Right renal pelvis (tissue), 4 donors: ENCODE measurements at places on chromosomes 2 and 18.

DNA sequence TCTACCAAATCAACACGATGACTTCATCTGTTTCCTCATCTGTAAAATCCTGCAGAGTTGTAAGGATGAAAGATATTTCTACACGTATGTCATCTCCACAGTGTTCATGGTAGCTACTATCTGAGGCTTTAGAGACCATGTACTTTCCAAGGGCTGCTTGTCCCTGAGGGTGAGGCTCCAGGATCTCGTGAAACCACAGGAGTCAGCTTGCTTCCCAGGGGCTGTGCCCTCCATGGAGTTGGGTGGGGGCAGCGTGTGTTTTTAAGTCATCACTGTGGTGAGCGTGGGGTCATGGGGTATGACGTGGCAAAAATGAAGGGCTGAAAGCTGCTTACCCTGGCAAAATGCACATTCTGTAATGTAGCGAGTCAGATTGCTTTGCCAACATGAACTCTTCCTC is 81.6 kb downstream of the ASAP2 start:
- no peak for DNase-seq

DNA sequence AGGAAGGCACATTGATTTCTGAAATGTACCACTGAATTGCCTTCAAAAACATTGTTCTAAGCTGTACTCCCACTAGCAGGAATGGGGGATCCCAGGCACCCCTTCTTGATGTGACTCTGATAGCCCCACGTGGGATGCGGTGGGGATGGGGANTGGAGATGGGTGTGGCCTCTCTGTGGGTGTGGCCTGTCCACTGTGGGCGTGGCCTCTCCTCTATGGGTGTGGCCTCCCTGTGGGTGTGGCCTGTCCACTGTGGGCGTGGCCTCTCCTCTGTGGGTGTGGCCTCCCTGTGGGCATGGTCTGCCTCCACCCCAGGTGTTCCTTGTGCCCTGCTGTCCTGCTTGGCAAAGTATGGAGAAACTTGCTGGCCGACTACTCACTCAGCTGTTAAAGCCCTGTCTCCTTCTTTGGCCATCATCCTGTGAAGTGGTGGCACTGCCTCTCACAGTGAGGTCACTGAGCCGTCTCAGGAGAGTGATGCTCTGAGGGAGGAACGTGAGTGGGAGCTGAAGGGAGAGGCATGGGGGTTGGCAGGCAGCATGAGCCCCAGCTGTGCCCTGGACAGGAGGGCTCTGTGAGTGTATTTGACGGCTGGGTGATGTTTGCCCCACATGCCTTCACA is 6.7 kb upstream of the PARD6G start:
- no peak for DNase-seq

GRCh38 chr2:235692671-235693171 is 198.9 kb downstream of the AGAP1 start:
- DNase-seq: no peak

DNA sequence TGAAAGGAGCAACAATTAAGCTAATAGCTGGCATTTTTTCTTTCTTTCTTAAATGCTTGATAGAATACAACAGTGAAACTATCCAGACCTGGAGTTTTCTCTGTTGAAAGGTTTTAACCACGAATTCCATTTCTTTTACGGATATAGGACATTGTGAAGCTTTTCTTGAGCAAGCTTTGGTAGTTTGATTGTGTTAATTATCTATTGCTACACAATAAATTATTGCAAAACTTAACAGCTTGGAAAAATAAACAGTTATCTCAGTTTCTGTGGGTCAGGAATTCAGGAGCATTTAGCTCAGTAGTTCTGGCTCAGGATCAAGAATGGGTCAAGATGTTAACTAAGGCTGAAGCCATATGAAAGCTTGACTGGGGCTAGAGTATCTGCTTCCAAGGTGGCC is 11.7 kb downstream of the PHOSPHO2 start:
- DNase-seq: no peak

DNA sequence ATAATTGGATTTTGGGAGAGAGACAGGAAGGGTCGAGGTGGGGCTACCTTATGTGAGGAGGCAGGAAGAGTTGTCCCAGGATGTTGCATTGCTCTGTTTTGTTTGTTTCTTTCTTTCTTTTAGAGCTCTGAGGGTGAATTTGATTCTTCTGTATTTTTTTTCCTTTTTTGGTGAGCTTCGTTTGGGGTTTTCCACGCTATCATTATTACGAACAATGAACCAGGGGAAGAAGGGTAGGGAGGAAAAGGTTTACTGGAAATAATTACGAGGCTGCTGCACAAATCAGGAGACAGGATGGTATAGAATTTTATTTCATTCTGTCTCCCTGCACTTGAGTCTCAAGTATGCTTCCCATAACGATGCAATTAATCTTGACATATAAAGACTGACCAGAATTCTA is 51.4 kb upstream of the ZNF516 start:
- DNase-seq: no peak

DNA sequence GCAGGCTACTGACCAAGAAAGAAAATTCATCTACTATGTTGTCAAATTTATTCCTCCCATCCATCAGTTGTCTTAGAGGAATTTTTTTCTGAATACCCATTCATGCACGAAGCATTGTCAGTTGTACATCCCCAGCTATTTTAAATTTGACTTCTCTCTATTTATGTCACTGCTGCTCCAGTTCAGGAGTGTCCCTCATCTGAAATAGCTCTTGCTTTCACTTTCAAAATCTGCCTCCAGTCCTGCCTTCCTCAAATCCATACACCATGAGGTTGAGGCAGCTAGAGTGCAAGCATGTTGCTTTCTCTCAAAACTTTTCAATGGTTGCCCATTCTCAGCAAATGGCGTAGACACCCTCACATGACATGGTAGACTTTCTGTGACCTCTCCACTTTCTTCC is 335.4 kb upstream of the CDH2 start:
- no peak for DNase-seq

DNA sequence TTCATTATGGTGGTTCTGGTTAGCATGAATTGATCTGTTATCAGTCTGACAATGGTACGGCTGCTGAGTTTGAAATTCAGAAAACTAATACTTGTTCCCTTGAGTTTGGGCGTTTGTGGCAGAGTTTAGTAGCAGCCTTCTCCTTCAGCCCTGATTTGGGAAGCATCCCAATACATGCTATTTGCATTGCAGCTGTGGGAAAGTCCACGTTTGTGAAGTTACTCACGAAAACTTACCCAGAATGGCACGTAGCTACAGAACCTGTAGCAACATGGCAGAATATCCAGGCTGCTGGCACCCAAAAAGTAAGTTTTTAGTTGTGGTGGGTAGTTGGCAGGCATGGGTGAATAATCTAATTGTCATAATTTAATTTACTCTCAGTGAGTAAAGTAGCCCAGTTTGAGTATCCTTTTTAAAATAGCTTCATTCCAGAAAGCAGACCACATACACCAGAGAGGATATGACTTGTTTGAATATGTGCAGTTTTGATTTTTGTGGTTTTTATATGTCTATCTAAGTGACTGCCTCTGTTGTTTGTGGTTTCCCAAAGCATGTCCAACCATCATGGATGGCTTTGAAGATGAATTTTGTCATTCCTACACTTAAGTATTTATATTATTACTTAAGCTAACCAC is 12.2 kb downstream of the DGUOK start:
- no peak for DNase-seq

DNA sequence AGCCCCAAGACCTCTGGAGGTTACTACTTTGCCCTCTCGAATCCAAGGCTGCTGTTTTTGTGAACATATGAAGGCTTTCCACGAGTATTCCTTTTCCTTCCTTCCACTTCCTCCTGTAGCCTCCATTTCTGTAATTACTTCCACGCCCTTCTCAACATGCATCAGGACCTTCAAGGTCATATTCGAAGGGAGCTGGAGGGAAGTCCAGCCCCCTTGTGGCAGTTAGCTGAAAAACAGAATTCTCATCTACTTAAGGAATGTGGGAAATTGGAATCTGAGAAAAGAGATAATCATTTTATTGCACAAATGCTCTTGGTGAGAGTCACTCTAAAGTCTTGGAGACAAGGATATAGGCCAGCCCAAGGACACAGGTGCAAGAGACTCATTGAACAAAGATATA is 1000.2 kb downstream of the TDRD15 start:
- no peak for DNase-seq

DNA sequence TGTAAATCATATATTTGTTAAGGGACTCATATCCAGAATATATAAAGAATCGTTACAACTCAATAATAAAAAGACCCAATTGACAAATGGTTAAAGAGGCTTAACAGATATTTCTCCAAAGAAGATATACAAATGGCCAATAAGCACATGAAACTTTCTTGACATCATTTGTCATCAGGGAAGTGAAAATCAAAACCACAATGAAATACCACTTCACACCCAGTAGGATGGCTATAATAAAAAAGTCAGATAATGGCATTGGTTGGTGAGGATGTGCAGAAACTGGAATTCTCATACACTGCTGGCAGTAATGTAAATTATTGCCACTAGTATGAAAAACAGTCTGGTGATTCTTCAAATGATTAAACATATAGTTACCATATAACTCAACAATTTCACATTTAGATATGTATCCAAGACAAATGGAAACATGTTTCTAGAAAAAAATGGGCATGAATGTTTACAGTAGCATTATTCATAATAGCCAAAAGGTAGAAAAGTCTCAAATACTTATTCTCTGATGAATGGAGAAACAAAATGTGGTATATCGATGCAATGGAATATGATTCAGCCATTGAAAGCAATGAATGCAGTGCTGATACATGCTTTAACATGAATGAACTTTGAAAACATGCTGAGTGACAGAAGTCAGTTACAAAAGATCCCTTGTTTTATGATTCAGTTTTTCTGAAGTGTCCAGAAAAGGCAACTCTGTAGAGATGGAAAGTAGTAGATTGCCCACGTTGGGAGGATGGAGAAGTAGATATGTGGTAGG is 304.6 kb upstream of the ZEB2 start:
- DNase-seq: no peak
